ENCODE measurements at places on chromosomes 1 and 21.

DNA sequence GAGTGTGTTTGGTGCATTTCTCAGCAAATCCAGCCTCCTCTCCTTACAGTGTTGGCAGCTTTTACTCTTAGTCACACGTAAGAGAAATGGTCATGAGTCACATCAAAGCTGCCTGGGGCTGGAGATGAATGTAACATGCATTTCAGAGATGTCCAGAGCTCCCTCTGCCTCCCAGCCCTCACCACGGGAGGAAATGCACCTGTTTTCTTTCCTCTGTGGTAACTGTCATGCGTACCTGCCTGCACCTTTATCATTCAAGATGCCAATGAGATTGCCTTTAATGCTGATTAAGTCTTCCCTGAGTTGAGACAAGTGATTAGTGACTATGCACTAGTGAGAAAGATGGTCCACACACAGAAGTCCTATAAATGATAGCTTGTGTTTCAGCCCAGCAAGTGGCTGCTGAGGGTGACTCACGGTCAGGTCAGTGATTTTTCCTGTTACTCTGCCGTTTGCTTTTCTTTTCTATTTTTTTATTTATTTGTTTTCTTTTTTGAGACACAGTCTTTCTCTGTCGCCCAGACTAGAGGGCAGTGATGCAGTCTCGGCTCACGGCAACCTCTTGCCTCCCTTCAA is 277.3 kb upstream of the FMN2 start:
- DNase-seq: no peak

DNA sequence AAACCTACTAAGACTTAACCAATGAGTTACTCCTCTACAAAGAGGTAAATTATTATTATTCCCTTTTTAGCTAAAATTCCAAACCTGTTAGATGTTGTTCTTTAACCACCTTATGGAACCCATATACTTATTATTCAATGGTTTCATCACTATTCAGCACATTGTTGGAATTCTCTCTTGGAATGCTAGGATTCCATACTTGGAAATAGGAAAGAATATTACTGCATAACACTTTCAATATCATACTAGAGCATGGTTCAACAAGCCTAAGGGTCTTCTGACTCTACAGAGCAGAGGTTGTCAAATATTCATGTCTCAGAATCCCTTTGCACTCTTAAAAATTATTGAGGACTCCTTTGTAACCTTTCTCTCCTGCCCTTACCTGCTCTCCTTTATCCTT is 69.4 kb downstream of the DEGS1 start:
- DNase-seq: no peak

GRCh38 chr1:204678721-204679475 is 6.6 kb downstream of the LRRN2 start:
- DNase-seq: no peak

GRCh38 chr1:84603223-84603622 is 29.0 kb upstream of the CTBS start:
- no peak for DNase-seq

DNA sequence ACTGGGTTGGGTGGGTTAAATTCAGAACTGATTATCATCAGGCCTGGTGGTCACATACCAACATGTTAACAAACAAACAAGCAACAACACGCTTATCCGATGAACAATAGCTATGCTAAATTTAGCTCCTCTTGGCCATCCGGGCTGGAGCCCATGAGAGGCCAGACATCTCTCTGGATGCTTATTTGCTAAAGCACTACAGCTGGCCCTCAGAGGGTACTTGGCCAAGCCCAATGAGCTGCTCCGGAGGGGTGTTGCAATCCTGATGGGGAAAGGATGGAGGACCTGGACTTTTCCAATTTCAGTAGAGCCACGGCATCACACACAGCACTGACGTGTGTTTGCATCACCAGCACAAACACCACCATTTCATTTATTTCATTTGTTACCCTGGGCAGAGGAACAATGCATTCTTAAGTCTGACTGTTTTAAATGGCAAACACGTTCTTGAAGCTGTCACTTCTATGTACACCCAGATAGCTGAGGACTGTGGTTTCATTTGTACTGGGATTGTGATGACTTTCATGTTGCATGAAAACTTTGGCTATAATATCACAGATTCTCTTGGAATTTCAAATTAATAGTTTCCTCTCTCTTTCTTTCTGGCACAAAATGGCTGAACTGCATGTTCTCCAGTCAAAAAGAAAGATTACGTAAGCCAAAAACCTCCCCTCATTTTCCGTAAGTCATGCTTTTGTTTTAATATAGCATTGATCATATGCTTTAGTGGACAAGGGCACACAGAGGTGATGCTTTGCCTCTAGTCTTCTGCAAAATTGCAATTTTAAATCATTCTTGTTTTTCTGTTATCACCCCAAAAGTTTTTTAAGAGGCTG is 359.8 kb upstream of the KAZN start:
- DNase-seq: no peak

DNA sequence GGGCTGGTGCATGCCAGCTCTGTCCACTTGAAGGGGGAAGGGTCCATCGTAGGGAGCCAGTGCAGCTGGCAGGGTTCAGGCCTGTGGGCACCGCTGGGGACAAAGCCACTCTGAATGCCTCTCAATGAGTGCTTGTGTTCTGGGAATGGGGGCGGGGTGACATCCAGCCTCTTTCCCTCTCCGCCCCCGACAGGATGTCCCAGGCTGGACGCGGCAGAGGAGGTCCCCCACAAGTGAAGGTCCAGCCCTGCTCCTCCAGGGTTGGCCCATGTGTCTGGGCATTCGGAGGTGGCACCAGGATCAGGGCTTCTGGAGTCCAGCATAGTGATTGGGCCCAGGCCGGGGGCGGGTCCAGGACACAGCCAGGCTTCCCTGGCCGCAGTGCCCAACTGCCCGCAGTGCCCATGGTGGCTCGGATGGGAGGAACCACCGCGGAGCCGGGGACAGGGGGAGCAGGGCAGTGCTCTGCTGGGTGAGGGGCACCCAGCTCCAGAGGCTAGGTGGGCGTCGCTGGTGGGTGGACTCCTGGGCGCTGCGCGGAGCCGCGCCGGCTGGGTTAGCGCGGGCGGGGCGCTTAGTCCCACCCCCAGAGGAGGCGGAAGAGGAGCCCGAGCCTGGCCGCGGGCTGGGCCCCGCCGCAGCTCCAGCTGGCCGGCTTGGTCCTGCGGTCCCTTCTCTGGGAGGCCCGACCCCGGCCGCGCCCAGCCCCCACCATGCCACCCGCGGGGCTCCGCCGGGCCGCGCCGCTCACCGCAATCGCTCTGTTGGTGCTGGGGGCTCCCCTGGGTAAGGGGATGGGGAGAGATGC is at the start of gene SHISA4:
Gene SHISA4, plus strand, starts transcription at position 617 of the 808 bp plus-strand sequence. Its CDS starts 97 bp downstream, at position 714.
- DNase-seq: no peak

GRCh38 chr21:45514311-45515021 is 27.8 kb downstream of the SLC19A1 start:
- no peak for DNase-seq

- DNase-seq: no peak
Observed at GRCh38 chr1:156895927-156896326, 2.4 kb downstream of the PEAR1 start.

DNA sequence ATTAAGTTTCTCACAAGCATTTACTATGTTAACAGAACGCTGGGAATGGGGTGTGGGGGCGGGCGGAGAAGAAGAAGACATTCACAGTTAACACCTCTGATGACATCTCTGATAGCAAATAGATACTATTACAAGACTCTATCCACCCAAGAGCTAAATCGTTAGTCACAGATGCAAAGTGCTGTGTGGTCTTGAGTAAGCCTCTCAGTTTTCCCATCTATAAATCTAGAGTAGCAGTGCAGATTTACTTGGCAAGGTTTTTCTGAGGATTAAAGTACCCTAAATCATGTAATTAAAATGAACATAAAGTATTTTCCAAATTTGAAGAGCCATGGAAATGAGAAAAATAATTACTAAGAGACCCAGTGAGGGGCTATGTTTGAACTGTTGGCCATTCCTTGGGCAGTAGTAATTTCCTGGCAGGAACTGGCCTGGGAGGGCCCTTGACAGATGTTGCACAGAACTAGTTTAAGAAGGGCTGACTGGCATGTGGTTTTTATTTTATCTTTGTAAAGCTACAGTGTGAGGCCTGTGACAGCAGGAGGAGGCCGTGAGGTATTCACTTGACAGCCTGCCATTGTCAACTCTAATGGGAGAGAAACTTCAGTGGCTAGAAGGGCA is 58.7 kb upstream of the APOBEC4 start:
- no peak for DNase-seq

GRCh38 chr1:160354388-160354985 is 11.3 kb downstream of the NCSTN start:
- no peak for DNase-seq

- no peak for DNase-seq
Observed at GRCh38 chr1:19395678-19396192, 83.6 kb downstream of the SLC66A1 start.

GRCh38 chr21:19011451-19011850 is 607.9 kb upstream of the TMPRSS15 start:
- no peak for DNase-seq

GRCh38 chr1:202291001-202291400 is 50.7 kb downstream of the UBE2T start:
- no peak for DNase-seq

DNA sequence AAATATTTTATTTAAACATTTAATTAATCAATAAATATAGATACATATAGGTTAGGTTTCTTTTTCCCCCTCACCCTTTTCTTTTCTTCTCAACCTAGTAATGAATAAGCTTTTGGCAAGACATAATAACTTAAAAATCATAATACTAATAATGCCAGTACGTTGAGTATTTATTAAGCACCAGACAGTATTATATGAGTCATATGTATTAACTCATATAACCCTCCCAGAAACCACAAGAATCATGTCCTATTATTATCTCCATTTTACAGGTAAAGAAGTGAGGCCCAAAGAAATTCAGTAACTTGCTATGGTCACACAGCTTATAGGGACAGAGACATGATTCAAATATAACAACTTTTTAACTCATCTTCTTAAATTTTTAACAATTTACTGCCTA is 834.5 kb upstream of the ADGRL2 start:
- DNase-seq: no peak

- no peak for DNase-seq
Observed at GRCh38 chr1:39576016-39576657, 453 bp downstream of the PABPC4 start.

- no peak for DNase-seq
Observed at GRCh38 chr1:66436378-66437135, 97.4 kb upstream of the SGIP1 start.

- no peak for DNase-seq
Observed at GRCh38 chr21:21175798-21176334, 177.7 kb downstream of the NCAM2 start.

DNA sequence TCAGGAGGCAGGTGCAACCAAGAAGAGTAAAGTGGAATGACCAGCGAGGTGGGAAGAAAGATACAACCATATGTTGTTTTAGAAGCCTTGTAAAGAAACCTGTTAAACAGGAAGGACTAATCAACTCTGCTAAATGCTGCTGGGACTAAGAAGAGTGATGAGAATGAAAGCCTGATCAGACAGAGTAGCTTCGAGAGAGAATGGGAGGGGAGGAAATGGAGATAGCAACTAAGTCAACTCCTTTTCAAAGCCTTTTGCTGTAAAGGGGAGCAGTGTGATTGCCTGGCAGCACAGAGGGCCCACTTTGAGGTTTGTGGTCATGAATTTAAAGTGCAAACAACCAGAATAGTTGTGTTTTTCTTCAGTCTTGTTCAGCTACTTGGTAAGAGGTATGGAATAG is 31.4 kb downstream of the SLC30A7 start:
- no peak for DNase-seq

DNA sequence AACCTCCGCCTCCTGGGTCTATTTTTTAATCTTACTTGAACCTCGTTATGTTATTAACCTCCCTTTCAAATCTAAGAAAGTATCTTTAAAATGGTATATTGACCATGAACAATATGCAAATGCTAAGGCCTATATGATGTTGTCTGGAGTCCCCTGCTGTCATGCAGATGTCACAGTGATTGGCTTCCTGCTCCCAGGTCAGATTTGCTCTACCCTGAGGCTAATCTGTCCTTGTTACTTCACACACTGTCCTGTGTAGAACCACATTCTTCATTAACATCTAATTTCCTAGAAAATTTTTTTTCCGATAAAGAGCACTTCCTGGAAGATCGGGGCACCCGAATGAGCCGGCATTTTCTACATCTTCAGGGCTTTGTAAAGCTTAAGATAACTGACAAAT is 306.6 kb downstream of the MRPL39 start:
- no peak for DNase-seq

- DNase-seq: no peak
Observed at GRCh38 chr1:190563230-190563629, 85.6 kb upstream of the BRINP3 start.

- no peak for DNase-seq
Observed at GRCh38 chr1:213387380-213388015, 336.5 kb downstream of the RPS6KC1 start.

DNA sequence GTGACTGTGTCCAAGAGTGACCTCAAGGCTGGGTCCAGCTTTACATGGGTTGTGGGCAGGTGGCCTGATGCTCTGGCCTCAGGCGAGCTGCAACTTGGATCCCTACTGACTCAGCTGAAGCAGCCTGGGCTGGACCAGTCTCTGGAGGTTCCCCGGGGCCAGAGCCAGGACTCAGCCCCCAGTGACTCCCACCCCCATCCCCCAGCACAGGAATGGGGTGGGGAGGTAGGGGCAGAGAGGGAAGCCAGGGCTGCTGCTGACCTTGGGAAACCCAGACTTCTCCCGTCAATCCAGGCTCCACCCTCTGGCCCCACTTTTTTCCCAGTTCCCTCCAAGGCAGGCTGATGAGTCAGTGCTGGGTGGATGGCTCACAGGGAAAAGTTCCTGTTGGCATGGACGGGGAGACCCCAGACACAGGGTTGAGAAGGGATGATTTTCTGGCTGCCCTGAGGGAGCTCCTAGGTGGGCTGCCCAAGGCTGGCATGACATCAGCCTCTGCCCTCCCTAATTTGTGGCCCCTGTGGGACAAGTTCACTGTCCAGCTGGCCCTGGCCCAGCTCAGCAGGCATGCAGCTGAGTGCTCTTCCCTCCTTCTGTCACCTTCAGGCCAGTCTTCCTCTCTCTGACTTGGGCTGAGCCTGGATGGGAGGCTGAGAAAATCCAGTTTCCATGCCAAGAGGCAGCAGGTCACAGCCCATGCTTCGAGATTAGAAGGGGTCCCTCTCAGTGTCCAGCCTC is 2.2 kb downstream of the ZC3H12A start:
- no peak for DNase-seq

- DNase-seq: no peak
Observed at GRCh38 chr21:15219039-15219438, 154.2 kb upstream of the NRIP1 start.

GRCh38 chr1:163561580-163562295 is 240.0 kb downstream of the NUF2 start:
- no peak for DNase-seq

GRCh38 chr1:47763591-47764171 is 233.5 kb downstream of the TRABD2B start:
- no peak for DNase-seq

- DNase-seq: peak; percentile 97
Observed at GRCh38 chr1:244048256-244049161, 2.6 kb upstream of the ZBTB18 start.

GRCh38 chr1:238701024-238701423 is 685.3 kb upstream of the CHRM3 start:
- DNase-seq: no peak

DNA sequence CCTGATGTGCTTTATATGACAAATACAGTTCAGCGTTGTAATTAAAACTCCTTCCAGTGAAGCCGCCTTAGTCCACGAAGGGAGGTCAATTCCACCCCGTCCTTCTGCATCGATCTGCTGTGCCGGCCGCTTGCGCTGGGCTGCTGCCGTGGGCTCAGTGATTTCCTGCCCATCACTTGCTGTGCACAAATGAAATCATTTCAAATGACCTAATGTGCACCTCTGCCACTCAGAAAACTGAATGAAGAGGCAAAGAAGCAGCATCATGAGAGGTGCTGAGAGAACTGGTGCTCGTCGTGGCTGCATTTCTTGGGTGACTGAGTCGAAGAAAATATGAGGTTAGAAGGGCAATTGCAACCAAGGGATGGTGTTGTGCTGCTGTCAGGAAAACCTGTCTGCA is 144.3 kb upstream of the SYT6 start:
- no peak for DNase-seq

Data from esophagus squamous epithelium (tissue), 5 donors.